SK-MEL-5 (cell line): ENCODE measurements at places on chromosomes 4 and X.

DNA sequence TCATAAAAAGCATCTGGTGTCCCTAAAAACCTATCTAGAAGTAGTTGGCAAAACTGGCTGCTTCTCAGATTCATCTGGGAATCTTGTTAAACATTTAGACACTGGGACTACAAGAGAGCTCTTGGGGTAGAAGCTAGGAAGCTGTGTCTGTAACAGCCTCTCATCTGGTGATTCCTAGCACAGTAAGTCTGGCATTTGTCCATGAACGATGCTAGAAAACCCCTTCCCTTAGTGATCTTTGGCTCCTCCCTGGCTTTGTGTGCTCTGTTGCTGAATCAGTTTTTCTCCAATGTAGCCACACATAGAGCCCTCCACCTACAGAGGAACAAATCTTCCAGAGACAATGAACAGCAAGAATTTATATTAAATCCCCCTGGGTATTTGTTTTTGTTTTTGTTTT is 951.7 kb upstream of the LCORL start:
- no peak for DNase-seq

DNA sequence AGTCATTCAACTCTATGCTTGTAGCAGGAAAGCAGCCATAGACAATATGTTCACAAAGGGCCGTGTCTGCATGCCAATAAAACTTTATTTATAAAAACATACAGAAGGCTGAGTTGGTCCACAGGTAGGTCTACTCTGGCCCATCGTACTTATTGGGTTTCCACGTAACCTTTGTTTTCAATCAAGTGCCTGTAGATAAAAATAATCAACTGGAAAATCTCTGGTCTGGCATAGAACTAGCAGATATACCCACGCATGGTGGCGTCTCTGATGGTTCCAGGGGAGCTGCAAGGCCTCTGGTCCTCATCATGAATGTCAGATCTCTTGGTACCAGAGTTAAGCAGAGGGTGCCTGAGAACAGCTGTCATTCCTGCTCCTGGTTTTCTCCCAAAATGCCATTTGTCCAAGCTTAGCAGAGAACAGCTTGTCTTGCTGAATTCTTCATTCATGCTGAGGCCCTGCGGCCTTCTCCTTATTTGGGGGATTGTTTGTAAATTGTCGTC is 31.4 kb upstream of the JAKMIP1 start:
- DNase-seq, result no peak

DNA sequence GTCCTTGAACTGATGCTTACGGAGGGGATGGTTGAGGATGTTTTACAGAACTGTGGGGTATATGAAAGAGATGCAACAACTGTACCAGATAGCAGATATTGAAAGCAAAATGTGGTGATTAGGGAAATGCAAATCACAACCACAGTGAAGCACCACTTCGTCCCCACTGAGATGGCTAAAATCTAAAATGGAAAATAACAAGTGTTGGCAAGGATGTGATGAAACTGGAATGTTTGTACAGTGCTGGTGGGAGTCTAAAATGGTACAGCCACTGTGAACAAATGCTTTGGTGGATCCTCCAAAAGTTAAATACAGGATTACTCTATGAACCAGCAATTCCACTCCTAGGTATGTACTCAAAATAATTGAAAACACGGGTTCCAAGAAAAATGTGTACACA is 22.9 kb downstream of the XG start:
- no peak for DNase-seq

DNA sequence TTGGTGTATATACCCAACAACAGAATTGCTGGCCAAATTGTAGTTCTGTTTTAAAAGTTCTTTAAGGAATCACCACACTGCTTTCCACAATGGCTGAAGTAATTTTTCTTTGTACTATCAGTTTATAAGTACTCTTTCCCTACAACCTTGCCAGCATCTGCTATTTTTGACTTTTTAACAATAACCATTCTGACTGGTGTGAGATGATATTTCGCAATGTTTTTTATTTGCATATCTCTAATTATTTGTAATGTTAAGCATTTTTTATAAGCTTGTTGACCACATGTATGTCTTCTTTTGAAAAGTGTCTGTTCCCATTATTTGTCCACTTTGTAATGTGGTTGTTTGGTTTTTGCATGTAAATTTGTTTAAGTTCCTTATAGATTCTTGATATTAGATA is 509.9 kb upstream of the POU3F4 start:
- DNase-seq, result no peak

DNA sequence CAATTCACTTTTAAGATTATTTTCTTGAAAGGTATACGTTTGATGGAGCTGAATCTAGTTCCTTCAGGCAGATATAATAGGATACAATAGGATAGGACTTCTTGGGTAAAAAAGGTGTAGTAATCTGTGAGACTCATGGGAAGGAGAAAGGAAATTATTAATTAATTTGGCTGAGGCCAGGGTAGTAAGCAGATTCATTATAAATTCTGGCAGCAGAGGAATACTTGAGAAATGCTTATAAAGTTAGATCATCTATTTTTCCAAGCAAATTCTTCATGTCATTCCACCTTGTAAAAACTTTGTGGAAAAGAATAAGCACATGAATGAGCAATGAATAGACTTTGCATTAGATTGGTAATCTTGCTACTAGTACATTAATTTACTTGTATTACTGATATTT is 46.9 kb downstream of the GYPE start:
- no peak for DNase-seq

DNA sequence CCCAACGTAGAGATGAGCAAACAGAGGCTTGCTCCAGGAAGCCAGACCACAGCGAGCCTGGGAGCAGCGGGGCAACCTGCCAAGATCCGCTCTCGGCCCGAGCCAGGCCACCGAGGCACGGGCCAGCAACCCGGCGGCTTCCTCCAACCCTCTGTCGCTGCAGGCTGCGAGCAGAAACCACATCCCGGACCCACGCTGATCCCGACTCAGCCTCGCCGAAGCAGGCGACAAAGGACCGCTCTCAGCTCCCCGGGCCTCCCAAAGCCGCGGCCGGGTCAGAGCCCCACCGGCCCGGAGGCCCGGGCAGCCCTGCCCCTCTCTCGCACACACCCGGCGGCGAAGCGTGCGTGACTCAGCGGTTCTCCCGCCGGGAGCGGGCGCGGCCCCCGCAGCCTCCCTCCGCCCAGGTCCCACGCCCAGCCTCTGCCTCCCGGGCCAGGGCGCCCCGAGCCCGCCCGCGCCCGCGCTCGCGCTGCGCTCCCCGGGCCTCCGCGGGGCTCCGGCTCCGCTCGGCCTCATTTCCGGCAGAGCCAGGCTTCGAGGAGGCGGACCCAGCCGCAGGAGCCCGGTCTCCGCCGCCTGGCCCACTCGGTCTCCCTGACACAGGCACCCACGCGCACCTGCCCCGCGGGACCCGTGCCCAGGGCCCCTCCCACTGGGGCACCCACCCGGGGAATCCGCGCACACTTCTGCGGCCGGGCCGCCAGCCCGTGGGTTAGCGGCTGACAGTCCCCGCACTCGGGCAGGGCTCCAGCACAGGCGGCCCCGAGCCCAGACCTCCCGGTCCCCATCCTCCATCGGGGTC is 1.7 kb downstream of the PPP2R2C start:
- DNase-seq, result no peak
